ENCODE measurements at places on chromosomes 5 and 9.
A peak's percentile ranks its signal among the peaks of the same experiment; 100 is the strongest.

DNA sequence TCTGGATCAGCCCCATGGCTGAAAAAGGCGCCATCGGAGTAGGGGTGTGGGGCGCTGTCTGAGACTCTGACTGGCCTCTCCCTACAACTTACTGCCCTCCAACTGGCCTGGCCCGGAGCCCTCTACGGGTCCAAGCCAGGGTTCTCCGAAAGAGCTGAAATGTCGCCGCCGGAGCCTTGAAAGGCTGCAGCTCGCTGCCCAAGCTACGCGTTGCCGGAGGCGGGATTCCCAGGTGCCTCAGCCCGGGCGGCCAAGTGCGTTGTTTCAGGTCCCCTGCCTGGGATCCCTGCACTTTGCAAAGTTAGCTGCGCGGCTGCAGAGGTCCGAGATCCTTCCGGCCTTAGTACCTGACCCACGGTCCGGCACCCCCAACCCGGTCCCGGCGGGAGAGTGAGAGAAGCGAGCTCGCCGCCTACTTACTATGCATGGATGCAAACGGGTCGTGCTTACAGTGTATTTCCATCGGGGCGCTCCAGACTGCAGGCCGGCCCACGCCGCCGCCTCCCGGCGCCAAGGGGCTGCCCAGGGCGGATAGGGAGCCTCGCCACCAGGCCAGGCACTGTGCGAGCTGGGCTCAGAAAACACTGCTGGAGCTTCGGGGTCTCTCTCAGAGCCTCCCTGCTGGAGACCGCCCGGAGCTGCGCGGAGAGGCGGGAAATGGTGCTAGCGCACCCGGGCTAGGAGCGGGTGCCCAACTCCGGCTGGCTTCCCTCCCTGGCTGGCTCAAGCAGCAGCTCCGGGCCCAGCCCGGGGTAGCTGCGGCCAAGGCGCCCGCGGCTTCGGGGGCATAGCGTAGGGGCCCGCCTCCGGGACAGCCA, 7.7 kb downstream of the PAX5 start:
- DNase-seq = peak; percentile 40

- no peak for DNase-seq
Observed at GRCh38 chr5:6432206-6432605, 16.5 kb upstream of the UBE2QL1 start.

DNA sequence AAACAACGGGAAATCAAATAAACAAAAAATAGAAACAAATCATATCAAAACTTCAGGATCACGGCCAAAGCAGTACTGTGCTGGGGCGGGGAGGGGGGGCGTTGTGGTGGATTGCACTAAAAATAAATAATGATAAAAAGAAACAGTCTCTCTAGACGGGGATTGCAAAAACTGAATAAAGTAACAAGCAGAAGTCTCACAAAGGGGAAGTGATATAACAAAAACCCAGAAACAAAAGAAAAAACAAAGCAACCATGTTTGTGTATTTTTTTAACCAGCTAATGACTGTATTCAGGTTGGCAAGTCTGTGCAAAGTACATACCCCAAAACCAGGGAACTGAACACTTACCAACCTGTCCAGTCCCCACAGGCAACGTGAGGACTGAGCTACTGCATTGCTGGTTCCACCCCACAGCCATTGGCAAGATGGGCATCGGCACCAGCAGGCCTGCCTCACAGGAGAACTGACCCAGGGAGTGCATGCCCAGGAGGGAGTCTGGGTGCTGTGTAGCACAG, 24.1 kb downstream of the BICD2 start:
- DNase-seq = no peak

DNA sequence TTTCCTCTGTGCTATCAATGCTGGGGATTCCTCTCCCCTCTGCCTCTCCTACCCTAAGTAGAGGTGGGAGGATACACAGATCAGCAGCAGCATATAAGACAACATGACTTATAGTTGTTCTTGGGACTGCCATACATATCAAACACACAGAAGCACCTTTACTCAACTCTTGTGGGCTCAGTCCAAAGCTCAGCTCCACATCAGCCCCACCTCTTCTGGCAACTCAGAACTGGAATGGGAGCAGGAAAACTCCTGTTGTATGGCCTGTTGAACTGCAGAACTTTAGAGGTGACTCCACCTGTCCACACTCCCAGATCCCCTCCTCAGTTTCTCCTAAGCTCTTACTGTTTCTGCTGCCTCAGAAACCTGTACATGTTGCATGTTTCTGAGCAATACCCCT, 127.8 kb downstream of the SV2C start:
- DNase-seq = no peak

- DNase-seq = no peak
Observed at GRCh38 chr9:117160254-117160653, 254.6 kb downstream of the ASTN2 start.

DNA sequence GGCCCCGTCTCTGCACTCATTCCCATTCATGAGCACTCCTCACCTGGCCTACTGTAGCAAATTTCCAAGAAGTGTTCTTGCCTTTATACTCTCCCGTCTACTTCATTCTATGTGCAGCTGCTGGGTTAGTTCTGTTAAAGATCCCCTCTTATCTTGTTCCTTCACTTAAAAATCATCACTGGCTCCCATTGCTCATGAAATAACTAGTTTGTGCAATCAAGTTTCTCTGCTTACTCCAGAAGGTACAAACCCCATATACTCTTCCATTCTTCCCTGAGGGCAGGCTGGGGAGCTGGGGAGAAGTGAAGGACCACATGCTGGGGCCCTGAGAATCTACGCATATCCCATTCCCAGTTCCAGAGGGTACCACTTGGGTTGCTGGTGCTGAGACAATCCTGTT, 84.4 kb upstream of the KLF9 start:
- DNase-seq = no peak

DNA sequence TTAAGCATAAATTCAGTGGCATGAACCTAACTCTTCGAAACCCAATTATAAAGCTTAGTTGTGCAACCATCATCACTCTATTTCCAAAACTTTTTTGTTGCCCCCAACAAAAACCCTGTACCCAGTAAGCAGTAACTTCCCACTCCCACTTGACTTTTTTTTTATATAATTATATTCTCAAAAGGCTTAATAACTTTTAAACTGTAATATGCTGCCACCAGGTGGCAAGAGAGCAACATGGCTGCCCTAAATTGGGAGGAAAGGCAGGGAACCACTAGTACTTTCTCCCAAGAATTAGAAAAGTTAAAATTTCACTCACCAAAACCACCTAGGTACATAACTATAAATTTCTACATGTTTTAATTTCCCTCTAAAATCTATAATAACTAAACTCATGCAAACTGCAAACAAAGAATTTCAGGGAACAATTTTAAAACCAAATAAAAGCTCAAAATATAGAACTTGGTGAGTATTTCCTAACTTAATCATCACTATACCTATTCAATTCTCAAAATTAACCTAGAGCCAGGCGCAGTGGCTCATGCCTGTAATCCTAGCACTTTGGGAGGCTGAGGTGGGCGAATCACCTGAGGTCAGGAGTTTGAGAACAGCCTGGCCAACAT, 50.2 kb upstream of the RNF38 start:
- peak; percentile 29 for DNase-seq

DNA sequence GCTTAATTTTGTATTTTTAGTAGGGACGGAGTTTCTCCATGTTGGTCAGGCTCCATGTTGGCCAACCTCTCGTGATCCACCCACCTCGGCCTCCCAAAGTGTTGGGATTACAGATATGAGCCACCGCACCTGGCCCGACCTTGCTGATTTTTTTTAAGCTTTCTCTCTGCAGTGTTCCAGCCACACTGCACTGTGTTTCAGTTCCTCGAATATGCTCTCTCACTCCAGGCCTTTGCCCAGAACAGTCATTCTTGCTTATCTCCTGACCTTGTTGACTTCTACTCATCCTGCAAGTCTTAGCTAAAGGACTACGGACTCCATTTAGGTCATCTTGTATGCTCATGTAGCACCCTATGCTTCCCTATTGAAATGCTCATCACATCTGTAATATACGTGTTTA, 3.3 kb downstream of the SNAPC3 start:
- no peak for DNase-seq

GRCh38 chr5:124790895-124791732, 44.7 kb upstream of the ZNF608 start:
- DNase-seq = no peak

- no peak for DNase-seq
Observed at GRCh38 chr5:39073767-39074016, 507 bp downstream of the RICTOR start.

DNA sequence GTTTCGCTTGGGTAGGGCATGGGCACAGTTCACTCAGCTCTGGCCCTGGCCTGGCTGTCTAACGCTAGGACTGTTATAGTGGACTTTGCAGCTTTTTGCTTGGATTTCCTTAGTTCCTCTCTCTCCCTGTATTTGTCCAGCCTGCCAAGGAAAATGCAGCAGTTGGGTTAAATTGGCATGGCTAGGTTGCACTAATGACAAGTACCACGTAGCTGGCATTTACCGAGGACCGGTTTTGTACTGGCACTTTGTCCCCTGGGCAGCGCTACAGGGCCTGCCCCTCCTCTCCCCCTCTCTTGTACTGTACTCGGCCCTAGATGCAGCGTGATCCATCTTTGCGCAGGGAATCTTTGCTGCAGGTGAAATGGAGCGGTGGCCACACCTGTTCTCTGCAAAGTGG, 2.4 kb downstream of the WDR5 start:
- no peak for DNase-seq
